Stimulated activated CD8-positive, alpha-beta memory T cell treated with anti-CD3 and anti-CD28 coated beads, Interleukin-4, amount 100 ng/mL, for 1 hour (primary cell): ENCODE measurements at places on chromosomes 13 and 19.

GRCh38 chr19:30593975-30594745, 222.0 kb downstream of the ZNF536 start:
- no peak for DNase-seq

- DNase-seq, result no peak
These were observed 252.7 kb downstream of the TEX29 start for GRCh38 chr13:111572956-111573761.

GRCh38 chr13:76570510-76570971, 315.7 kb downstream of the KCTD12 start:
- DNase-seq, result no peak

DNA sequence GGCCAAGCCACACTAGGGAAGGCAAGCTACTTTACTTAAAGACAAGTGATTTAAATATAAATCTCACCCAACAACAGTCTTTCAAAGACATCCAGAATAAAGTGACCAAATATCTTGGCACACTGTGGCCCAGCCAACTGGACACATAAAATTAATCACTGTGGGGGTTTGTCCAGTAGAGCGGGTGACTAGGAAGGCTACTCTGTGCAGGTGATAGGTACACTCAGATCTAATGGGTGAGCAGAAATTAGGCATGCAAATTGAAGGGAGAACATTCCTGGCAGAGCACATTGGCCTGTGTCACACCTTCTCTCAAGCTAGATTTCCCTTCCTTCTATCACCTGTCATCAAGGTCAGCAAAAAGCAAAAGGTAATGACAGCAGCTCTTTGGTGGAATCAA, 23.4 kb upstream of the CYSLTR2 start:
- DNase-seq, result no peak

DNA sequence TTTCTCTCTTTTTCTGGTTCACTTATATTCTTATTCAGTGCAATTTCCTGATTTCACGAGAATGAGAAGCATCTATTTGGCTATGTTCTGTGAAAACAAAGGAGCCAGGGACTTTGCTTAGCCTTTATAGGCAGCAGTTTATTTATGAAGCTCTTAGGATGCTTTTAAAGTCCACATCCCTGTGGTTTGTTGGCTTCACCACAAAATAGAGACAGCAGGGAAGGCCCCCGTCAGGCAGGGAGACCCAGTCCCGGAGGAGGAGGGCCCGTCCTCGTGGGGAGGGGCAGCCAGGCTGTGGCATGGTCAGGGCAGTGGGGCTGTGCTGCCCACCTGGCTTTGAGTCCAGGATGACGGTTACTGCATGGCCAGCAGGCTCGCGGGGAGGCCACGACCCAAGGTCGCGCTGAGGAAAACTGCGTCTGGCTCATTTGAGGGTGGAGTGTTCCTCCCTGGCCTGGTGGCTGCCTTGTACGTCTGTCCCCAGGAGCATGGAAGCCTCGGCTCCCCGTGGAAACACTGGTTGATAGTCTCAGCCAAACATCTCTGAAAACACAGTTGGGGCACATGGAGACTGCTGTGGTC, 92.7 kb downstream of the ATP11A start:
- DNase-seq, result no peak

- no peak for DNase-seq
These were observed 25.3 kb downstream of the TRPM4 start for GRCh38 chr19:49182848-49183375.

- DNase-seq, result no peak
These were observed 781.0 kb upstream of the ARGLU1 start for GRCh38 chr13:107348925-107349324.
